IPS DF 19.7 (cell line): ENCODE measurements at places on chromosomes 3 and 15.

GRCh38 chr3:27471923-27472550 is 12.1 kb downstream of the SLC4A7 start:
- DNase-seq: no peak

DNA sequence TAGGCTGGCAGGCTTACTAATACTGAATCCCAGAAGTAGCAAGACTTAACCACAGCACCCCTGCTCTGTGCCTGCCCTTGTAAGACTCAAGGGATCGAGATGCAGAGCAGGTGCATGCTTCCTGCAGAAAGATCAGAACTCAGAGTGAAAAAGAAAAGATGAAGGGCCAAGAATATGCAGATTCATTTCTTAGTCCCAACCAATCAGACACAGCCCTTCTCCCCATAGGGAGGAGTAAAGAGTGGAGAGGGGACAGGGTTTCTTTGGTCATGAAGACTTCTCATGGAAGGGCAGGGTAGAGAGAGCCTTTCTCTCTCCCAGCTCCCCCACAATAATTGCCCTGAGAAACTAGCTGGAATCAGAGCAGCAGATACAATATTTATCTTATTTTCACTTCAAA is 105.6 kb upstream of the MB21D2 start:
- DNase-seq: no peak

DNA sequence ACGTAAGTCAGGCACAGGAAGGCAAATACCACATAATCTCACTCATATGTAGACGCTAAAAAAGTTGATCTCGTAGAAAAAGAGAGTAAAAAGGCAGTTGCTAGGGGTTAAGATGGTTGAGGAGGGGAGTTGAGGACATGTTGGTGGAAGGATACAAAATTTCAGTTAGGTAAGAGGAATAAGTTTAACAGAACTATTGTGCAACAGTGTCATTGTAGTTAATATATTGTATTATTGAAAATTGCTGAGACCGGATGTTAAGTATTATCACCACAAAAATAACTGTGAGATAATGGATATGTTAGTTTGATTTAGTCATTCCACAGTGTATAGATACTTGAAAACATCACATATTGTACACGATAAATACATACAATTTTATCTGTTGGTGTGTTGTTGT is 139.1 kb downstream of the ADAMTSL3 start:
- DNase-seq: no peak

- no peak for DNase-seq
Observed at GRCh38 chr3:93991631-93992030, 11.7 kb downstream of the ARL13B start.

DNA sequence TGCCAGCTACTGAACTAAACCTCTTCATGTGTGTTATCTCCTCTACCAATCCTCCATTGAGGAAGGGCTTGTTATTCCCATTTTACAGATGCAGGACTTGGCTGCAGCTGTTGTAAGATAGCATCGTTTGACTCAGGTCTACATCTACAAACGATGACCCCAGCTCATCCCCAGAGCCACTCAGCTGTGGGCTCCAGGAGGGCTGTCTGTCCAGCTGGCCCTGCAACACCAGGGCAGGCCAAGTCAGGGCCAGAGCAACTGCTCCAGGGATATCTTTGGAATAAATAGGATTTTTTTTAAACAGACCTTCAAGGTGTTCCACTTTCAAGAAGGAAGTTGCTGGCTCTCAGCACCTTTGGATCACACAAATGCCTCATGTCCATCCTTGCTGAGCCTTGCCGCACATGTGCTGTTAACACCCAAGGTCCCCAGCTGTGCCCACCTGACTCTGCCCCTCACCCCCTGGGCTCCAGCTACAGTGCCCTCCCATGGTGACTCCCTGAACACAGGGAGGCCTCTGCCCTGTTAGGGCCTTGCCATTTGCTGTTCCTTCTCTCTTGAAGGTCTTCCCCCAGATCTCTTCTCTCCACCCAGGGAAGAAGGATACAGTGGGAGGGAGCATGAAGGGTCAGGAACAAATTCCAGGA is 31.0 kb downstream of the ALDH1L1 start:
- DNase-seq: no peak

- no peak for DNase-seq
Observed at GRCh38 chr15:59312205-59312604, 60.5 kb downstream of the MYO1E start.

DNA sequence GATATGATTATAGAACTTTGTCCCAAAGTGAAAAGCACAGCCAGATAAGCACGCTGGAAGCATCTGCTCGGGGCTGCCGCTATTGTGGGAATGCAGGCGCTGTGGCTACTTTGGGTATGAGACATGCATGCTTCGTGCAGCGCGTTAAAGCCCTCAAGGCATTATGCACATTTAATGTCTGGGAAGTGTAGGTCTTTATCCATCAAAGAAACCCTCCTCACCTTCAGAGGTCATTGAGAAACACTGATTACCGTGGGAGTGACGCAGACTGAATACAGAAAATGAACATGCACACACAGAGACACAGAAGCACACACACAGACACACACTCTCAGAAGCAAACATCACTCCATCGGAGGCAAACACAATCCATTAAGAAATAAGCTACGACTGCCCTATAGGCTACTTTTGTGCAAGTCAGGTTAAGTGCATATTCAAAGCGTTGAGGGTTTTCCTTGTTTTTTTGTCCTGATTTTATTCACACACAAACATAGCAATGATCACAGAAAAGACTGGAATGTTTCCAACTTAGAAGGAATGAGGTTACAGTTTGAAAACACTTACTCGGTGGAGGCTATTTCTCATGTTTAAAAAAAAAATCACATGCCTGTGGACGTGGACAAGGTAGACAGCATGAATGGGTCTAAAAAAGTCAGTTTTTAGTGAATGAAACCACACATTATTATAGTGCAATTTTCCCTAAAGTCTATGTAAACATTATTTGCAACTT is 68.5 kb downstream of the PLCH1 start:
- DNase-seq: no peak

GRCh38 chr15:38557921-38558320 is 6.7 kb downstream of the RASGRP1 start:
- DNase-seq: no peak
